ENCODE measurements at places on chromosomes 7 and 10.

DNA sequence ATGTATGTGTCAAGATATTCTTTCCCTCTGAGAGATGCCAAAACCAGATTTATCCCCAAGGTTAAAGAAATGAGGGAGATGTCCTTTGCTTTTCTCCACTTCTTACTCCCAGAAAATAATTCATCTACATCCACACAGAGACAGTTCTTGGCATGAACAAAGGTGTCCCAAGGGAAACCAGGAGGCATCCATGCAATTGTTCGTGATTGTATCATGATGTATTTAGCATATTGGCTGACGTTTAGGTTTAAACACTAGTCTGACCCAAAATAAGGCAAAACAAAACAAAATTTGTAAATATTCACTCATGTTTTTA, 223.9 kb downstream of the C7orf25 start:
- DNase-seq = no peak

DNA sequence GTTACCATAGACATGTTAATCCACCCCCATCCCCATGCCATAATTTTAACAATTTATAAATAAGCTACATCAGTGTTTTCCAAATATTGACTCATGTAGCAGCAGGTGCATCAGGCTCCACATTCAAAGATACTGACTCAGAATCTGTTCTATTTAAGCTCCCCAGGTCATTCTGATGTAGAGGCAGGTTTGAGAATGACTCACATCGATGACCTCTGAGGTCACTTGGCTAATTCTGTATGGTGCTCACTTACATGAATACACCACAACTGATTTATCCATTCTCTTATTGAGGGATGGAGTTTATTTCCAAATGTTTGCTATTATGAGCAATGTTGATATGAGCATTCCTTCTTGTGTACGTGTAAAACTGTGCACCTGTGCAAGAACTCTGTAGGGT, 1159.0 kb downstream of the TYW1 start:
- DNase-seq = no peak

DNA sequence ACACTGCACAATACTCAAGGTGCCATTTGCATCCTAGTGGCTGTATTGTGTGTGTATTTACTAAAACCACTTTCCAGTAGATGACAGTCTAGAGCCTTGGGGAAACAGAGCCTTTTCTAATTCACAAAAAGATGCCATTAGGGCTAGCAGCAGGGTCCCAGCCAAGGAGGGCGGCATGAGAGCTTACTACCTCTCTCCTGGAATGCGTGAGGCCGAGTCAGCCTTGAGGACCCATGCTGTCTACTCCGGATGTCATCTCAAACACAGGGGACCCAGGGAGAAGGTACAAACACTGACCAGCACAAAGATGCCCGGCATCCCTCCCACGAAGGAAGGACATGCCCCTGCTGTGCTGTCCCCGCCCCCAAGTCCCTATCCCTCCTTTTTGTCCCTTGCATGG, 65.5 kb downstream of the CYCS start:
- no peak for DNase-seq

GRCh38 chr10:77857272-77857671, 69.3 kb downstream of the DLG5 start:
- DNase-seq = no peak

Measured in body of pancreas (tissue), 4 donors.